ENCODE measurements at places on chromosomes 4 and X. TPM values are rescaled to one million over a fixed set of nuclear protein-coding genes. Genes with fewer than 3 reads are reported as not detected.

The FRG2 gene
- not detected for total RNA-seq

The KLHL8 gene
- 9.8 TPM for total RNA-seq

The MSX1 gene
- 0.87 TPM for total RNA-seq

The SPATA4 gene
- total RNA-seq: not detected

The MAGED2 gene
- 168 TPM for total RNA-seq

The HS3ST1 gene
- 2.8 TPM for total RNA-seq

All from dermis lymphatic vessel endothelial cell (primary cell).